Omental fat pad (tissue), 4 donors: ENCODE measurements at places on chromosomes 6 and 20.

GRCh38 chr20:16538779-16539178 is 34.5 kb downstream of the KIF16B start:
- DNase-seq: no peak

DNA sequence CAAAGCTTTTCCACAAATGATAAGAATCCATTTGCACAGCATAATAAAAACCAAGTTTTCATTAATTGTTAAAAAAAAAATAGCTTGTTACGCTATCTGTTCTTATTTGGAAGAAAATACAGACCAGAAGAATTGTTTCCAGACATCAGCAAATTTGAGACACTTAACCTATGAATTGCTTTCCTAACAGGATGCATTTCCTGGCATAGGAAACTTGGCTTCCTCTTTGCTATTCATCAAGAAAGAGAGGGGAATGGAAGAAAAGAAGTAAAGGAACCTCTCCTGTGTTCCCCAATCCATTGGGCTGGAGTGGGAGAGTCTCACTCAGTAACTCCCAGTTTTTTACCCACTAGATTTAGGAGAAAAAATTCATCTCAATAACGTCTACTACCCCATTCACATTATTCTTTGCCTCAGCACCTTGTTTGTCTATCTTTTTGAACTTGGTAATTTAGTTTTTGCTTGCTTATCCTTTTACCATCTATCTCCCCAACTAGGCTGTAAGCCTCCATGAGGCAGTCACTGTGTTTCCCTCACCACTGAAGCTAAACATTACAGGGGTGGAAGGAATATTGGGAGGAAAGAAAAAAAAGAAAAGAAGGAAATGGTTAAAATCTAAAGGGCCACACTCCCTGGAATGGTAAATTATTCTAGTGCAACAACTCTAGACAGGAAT is 150.3 kb downstream of the COL21A1 start:
- DNase-seq: no peak

- no peak for DNase-seq
Measured at GRCh38 chr6:154590756-154591155, 80.3 kb upstream of the CNKSR3 start.

DNA sequence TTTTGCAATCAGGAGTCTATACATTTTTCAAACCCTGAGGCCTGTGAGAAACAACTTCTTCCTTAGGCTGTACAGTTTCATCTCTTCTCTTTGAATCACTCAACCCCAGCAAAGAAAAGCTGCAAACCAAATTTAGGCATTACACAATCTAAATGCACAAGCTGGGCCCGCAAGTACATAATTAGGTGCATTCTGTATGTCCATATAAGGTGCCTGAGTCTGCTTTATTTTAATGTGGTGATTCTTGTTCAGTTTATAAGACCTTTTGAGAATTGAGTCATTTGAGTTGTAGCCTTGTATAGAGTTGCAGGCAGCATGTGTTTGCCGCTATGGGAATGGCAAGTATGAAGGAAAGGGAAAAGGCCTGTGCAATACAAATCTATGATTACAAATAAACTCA is 709.6 kb upstream of the MARCKS start:
- no peak for DNase-seq

- no peak for DNase-seq
Measured at GRCh38 chr20:635893-636338, 17.1 kb downstream of the SRXN1 start.

DNA sequence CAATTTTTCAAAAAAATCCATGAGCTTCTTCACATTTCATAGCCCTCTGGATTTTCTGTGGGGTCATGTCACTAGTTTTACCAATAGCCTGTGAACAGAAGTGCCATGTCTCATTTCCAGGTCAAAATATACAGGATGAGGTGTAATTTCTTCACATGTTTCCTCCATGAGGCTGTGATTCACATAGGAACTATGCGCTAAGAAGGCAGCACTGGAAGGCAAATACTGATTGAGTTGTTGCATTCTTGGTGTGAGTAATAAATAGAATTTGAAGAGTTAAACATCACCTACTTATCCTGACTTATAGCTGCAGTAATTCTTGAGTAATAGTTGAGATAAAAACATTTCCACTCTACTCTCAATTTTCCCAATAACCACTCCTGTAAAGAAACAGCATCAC is 442.3 kb downstream of the HAO1 start:
- no peak for DNase-seq

GRCh38 chr6:147116056-147116455 is 88.2 kb upstream of the STXBP5 start:
- DNase-seq: no peak

DNA sequence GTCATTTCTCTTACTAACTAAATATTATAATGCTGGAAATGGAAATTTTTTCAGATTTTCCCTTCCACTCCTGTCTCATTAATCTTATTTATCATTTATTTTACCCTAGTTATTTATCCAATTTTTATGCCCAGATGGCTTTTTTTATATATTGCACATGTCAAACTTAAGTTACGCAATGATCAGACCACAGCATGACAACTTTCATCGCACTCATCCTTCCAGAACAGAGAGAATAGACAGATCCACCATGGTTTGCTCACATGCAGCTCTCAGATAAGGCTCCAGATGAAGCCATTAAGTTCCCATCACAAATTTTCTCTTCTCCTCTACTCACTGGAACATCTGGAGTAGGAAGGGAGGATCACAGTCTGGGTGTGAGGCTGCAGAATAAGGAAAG is 48.7 kb downstream of the MAP7 start:
- no peak for DNase-seq

- DNase-seq: no peak
Measured at GRCh38 chr6:48733581-48733980, 622.6 kb upstream of the PTCHD4 start.

GRCh38 chr6:63685446-63686379 is 50.1 kb downstream of the PHF3 start:
- no peak for DNase-seq

GRCh38 chr20:24060851-24061590 is 72.4 kb upstream of the GGTLC1 start:
- no peak for DNase-seq

- no peak for DNase-seq
Measured at GRCh38 chr6:36349240-36349639, 12.6 kb upstream of the BNIP5 start.

DNA sequence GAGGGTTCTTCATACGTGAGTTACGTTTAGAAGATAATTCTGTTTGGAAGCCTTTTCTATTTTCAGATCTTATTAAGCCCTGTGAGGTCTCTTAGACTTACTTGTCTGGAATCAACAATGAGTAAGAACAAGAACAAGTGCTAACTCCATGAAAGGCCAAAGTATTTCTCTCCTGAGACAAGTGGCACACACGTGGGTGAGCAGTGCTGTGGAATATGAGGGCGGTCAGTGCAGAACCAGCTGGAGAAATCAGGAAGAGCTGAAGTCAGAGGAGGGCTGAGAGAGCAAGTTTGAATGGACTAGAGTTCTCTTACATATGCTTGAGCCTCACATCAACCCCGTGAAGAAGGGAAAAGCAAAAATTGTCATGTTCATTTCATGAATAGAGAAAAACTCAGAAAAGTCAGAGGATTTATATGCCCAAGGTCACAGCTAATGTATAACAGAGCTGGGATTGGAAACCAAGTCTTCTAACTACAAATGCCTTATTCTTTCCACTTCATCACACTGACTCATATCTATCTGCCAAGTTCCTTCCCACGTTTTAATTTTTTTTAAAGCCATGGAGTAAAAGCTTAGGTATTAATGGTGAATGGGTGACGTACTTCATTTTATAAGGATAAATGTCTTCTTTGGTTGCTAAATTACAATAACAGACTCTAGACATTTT is 201.3 kb upstream of the DTNBP1 start:
- DNase-seq: no peak

DNA sequence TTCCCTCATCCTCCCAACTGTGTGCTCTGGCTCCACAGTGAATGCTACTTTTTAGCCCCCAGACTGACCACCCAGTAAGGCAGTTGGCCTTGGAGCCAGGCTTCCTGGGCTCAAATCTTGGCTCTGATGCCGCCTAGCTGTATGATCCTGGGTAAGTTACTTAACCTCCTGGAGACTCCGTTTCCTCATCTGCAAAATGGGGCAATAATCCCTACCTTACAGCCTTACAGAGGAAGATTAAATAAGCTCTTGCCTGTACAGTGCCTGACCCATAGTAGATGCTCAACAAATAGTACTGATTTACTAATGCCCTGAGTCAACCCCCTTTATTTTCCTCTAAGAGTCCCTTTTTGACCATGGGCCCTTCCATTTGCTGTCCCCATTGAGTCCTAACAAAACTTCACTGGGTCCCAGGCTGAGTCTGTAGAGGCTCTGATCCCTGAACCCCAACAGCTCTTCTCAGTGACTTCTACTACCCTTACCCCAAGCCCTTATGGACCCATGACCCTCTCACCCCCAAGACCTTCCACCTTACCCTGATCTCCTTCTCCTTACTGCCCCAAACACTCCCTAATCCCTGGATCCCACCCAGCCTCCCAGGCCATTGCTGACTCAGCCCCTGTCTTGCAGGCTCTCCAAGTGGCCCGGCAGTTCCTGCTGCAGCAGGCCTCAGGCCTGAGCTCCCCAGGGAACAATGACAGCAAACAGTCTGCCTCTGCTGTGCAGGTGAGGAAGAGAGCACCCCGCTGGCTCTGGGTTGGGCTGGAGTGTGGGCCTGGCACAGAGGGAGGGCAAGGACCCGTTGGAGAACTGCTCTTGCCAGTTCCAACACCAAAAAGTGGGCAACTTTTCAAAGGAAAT is 31.4 kb downstream of the FOXP4 start:
- DNase-seq: no peak

DNA sequence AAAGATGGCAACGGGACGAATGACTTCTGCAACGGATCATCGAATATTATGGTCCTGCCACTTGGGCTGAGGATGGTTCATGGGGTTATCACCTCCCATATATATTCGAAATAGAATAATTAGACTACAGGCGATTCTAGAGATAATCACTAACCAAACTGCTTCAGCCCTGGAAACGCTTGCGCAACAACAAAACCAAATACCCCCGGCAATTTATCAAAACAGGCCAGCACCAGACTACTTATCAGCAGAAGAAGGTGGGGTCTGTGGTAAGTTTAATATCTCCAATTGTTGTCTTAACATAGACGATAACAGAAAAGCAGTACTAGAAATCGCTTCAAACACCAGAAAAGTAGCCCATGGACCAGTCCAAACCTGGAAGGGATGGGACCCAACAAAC is 31.0 kb upstream of the ULBP3 start:
- no peak for DNase-seq

DNA sequence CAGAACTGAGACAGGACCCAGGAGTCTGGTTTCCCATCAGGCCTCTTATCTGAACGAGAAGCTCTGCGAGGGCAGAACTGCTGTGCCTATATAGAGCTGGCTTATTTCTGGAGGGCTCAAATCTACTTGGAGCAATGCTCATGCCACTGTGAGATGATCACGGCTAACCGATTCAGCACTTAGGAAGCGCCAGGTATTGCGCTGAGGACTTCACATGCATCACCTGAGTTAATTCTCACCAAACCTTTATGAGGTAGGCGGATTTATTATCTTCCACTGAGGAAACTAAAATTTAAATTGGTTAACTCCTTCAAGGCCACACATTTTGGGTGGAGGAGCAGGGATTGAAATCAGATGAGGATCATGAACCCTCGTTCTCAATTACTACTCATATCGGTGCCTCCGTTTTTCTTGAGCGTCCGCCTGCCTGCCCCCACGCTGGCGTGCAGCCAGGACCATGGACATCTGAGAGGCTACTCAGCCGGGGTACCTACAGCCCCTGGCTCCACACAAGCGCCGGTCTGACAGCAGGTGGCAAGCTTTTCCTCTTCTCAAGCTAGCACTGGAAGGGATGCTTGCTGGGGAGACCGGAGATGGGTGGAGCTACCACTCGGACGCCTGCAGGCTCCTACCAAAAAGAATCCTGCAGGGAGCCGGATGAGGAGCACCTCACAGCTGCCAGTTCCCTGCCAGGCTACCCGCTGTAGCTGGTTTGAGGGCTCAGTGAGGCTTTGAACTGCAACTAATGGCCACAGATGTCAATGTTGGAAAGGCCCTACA is 1.0 kb upstream of the PCIF1 start:
- DNase-seq: no peak

- peak; percentile 41 for DNase-seq
Measured at GRCh38 chr20:31595654-31596411, 9.3 kb upstream of the ID1 start.

DNA sequence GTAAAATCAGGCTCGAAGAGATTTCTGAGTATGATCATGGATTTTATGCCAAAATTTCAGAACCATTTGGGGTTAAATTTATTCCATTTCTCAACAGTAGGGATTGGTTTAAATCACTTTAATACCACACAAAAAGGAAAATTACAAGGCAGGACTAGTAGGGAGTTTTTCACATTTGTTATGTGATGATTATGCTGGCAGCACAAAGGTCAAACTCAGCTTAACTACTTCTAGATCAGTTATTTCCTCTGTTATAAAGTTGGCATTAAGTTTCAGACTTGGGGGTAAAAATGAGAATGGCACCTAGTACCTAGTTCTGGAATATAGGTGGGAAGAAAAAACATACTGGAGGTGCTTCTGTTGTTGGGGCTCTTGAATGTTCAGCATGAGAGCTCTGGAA is 39.5 kb downstream of the PHF3 start:
- no peak for DNase-seq

DNA sequence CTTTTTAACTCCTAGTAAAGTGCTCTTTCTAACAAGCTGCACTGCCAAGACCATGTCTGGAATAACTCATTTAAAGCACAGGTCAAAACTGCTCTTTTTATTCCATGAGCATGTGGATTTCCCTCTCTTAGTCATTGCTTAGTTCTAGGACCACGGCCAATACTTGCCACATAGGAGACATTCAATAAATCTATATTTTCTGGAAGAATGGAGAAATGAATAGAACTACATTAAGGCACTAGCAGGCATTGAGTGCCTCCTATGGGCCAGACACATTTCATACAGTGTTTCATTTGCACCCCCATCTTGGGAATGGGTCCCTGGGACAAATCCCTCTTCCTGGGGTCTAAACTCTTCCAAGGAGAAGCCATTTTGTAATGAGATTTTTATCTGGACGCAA is 552.8 kb upstream of the CITED2 start:
- no peak for DNase-seq

DNA sequence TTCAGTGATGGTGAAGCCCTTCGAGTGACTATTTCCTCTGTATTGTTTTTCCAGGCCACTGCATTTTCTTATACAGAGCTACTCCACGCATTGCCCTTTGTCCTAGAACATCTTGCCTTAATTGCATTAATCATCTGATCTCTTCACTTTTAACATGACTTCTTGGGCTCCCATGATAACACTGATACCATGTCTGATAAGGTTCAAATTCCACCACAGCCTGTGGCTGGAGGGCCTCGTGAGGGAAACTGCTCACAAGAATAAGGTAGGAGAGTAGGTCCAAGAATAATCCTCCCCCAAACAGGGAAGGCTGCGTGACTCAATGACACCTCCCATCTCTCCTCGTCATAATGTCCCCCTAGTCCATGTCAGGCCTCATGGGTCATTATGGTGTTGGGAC is 165.5 kb upstream of the ECI2 start:
- DNase-seq: no peak

GRCh38 chr20:10280018-10280908 is 61.6 kb downstream of the SNAP25 start:
- no peak for DNase-seq

- no peak for DNase-seq
Measured at GRCh38 chr20:62367136-62367632, at the start of gene LAMA5. TSS of gene LAMA5 (minus strand) at chr20:62367312. CDS start at chr20:62367245, 67 bp downstream.

- no peak for DNase-seq
Measured at GRCh38 chr20:57329608-57330221, at the start of gene SPO11. TSS of gene SPO11 (plus strand) at chr20:57329803. CDS start at chr20:57329868, 65 bp downstream.
